GM18507 (cell line): ENCODE measurements at places on chromosomes 2 and 18.

GRCh38 chr18:55233857-55234256 lies 274.6 kb upstream of the CCDC68 start:
- no peak for DNase-seq

GRCh38 chr2:28952836-28953211 lies 28.3 kb upstream of the TOGARAM2 start:
- no peak for DNase-seq

- DNase-seq, result no peak
Measured at GRCh38 chr18:31229829-31230228, 67.2 kb upstream of the DSC1 start.

- DNase-seq, result no peak
Measured at GRCh38 chr18:79434607-79435401, 39.1 kb downstream of the NFATC1 start.

- DNase-seq, result no peak
Measured at GRCh38 chr2:202679980-202680379, 45.2 kb downstream of the FAM117B start.

DNA sequence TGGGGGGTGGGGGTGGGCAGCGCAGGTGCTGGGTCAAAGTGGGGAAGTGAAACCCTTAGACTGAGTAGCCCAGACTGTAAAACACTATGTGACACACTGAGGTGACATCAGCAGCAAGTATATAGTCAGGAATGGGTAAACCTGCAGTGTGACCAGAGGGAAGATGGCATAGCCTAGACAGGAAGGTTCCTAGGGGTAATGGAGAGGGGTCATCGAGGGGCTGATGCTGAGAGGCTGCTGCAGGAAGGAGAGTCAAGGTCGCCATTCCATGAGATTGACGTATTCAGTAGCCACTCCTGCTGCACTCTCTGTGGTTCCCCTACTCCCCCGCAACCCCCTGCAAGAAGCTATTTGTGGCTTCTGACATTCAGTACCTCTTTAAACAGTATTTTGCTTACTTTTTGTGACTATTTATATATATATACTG lies 111.7 kb downstream of the CHST9 start:
- peak; percentile 8 for DNase-seq

GRCh38 chr2:170026361-170026760 lies 151.6 kb upstream of the MYO3B start:
- no peak for DNase-seq

- no peak for DNase-seq
Measured at GRCh38 chr2:47838249-47838648, 55.3 kb downstream of the MSH6 start.

- DNase-seq, result no peak
Measured at GRCh38 chr2:6109831-6110230, 417.6 kb downstream of the SOX11 start.

GRCh38 chr2:55902971-55903370 lies 20.6 kb downstream of the EFEMP1 start:
- DNase-seq, result no peak

DNA sequence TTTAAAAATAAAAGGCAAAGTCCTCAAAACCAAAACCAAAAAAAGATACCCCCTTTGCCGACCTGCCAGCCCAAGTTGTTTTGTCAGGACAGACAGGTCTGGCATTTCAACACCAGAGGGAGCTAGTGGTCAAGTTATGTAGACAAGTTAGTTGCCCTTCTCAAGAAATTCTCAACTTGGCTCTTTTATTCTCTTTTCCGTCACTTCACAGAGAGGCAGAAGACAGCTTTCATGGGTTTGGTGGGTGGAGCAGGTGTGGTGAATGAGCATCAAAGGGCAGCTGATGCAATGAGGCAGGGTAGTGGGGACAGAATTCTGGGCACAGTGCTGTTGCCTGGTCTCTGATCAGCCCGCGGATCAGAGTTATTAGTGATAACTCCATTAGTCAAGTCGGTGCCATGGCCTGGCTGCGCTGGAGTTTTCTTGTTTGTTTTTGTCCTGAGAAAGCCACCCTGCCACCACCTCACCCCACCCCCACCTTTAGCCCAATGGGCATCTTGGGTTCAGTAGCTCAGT lies 303.7 kb upstream of the EPAS1 start:
- peak; percentile 39 for DNase-seq

DNA sequence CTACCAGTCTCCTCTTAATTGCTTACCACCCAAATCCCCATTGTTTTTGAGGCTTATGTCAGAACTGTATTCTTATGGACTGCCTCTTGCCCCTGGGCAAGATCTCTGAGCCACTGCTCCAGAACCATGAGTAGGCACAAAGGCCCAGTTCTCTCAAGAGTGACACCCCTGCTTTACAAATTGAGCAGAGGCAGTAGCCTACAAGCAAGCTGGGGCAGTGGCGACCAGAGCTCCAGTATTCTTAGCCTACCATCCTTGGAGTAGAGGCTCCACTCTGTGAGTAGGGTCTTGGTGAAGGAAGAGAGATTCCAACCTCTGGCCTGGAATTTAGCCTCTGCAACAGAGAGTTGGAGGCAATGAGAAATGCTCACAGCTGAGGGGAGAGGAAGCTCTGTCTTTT lies 36.5 kb downstream of the WDR75 start:
- no peak for DNase-seq

- DNase-seq, result no peak
Measured at GRCh38 chr2:41061356-41061755, 609.5 kb upstream of the SLC8A1 start.

DNA sequence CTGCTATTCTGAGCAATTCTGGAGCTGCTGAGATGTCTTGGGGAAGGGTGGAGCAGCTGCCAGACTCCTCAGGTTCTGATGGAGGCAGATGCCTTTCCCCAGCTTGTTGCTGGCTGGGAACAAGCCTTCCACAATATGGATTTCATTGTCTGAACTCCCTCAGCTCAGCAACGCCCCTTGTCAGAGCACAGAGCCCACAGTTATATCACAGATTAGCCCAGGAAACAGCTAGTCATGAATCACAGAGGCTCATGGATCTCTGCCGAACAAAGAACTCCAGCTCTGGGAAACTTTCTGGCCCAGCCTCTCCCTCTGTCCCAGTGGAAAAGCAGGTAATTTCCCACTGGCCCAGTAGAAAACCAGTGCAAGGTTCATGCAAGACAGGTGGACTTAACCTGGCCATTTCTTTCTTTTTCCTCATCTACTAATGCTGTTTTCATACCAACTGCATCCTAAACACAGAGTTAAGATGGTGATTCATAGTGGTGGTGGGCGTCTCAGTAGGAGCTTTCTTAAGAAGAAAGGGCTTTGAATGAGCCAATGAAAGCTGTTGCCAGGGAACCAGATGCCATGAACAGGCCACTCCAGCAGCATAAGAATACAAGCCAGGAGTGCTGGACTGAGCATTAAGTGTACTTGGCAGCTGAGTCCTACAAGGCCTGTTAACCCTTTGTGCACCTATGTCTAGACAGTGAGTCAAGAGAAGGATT lies 8.7 kb upstream of the KIAA2012 start:
- DNase-seq, result no peak
